ENCODE measurements at places on chromosomes 7 and 10. TPM values are rescaled to one million over a fixed set of nuclear protein-coding genes. Genes with fewer than 3 reads are reported as not detected.

DNA sequence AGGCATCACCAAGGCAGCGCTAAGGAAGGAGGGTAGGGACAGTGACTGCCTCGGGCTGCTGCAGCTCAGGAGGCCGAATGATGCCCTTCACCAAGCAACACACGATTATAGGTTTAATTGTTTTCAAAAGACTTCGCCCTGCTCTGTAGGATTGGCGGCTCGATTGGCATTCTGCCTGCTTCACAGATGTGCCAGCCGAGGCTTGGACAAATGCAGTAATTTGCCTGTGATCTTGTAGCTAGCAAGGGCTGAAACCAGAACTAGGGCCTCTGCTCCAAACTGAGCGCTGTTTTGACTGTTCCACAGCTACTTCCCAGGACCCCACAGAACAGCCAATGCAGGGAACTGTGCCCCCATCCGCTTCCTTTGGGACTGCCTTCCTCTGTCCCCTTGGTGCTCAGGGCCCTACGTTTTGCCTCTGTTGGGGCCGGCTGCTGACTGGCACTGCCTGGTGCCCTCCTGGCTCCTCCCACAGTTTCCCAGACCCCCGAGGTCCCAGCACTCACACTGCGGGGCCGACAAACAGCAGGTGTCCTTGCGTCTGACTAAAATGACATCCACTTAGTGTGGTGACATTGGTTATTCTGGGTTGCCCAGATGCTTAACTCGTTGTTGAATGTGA lies 62.6 kb upstream of the EN2 start:
- DNase-seq, result no peak

DNA sequence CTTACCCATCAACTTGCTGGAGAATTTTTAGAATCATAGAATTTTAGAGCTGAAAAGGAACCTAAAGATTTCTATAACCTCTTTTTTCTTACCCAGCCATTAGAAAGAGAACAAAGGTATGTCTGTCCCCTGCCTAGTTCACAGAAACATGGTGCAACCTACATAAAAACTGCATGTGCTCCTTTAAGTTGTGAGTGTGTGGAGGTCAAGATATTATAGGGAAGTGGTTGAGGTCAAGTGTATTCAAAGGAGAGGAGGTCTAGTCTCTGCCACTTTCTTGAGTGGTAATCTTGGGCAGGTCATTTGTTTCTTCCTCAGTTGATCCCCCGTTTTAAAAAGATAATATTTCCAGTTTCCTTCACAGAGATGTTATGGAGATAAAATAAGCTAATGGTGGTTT lies 6.4 kb downstream of the UBTD1 start:
- DNase-seq, result no peak

DNA sequence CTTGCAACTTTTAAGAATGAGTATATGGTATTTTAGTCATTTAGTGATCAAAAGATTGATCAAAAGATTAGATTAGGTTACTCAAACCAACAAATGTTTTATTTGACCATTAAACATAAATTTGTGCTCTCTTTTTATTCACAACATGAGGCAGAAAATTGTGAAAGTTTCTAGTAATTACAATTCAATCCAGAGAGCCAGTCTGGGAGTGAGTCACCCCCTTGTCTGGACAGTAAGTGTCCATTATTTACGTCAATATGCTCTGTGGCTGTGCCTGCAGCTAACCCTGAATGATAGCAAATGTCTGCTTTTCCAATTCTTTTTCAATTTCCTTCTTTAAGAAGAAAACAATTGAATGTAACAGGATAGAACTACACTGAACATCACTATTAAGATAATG lies 27.9 kb downstream of the GNG11 start:
- DNase-seq, result no peak

GRCh38 chr7:111012149-111012548 lies 78.8 kb upstream of the LRRN3 start:
- no peak for DNase-seq

Gene TUBB8
- not detected for total RNA-seq

Gene JAKMIP3
- total RNA-seq, result 0.48 TPM

Gene TMEM270
- not detected for total RNA-seq
